ENCODE measurements at places on chromosomes 3 and 15.

DNA sequence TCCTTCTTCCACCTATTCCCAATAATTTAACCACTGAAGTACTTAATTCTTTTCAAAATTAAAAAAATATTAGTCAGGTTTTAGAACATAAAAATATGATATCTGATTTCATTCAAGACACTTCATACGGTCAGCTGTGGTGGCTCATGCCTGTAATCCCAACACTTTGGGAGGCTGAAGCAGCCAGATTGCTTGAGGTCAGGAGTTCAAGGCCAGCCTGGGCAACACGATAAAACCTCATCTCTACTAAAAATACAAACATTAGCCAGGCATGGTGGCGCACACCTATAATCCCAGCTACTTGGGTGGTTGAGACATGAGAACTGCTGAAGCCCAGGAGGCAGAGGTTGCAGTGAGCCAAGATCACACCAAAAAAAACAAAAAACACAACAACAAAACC lies 56.7 kb downstream of the NBEAL2 start:
- DNase-seq: no peak

DNA sequence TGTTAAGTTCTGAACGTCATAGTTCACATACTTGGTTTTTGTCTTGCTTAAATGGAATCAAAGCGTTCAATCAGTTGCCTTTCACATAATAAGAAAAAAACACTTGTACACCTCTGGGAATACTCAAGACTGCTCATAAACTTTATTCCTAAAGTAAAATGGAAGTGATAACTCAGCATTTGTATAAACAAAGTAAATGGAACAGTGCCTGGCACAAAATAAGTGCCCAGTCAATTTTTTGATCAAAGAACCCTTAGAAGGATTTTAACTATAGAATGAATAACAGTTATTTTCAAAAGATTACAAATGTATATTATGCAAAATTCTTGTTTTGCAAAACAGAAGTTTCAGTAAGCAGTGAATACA lies 1.3 kb downstream of the RAB5A start:
- DNase-seq: no peak

- DNase-seq: no peak
Measured at GRCh38 chr3:72490688-72491435, 357.4 kb downstream of the SHQ1 start.

DNA sequence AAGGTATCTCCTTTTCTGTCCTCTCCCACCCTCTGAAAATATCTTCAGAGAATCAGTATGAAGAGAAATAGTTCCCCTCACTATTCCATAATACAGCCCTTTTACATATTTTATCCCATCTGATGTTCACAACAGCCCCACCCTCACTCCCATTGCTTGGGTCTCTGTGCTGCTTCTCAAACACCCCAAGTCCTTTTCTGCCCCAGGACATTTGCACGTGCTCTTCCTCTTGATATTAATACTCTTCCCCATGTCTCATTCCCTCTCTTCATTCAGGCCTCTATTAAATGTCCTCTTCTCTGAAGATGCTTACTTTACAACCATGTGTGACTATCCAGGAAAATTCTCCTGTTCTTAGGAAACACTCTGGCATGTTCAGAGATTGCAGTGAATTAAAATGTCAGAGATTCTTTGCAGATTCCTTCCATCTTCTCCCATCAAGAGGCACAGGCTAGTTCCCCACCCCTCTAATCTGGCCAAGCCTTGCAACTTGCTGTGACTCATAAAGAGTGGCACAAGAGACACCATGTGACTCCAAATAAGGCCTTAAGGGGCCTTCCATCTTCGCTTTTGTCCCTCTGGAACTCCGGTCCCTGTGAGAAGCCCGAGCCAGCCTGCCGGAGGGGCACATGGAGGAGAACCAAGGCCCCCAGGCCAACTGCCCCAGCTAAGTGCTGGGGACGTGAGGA lies 128.5 kb downstream of the CHSY1 start:
- no peak for DNase-seq

- DNase-seq: no peak
Measured at GRCh38 chr3:94402126-94402525, 339.3 kb downstream of the NSUN3 start.

DNA sequence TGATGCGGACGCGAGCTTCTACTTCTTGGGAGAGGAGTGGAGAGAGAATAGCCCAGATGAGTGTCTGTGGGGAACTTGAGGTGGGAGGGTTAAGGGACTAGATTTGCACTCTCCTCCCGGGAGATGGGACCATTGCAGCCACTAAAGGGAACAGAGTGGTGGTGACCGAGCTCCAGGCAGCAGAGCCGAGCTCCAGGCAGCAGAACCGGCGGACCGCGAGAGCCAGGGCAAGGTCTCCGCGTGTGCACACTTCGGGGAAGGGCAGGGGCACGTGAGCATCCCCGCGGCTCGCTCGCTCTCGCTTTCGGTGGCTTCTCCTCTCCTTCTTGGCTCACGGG lies 1.1 kb downstream of the IGDCC3 start:
- DNase-seq: no peak

GRCh38 chr3:151974067-151974466 lies 100.6 kb downstream of the SUCNR1 start:
- DNase-seq: no peak

- no peak for DNase-seq
Measured at GRCh38 chr3:72904163-72904562, 16.3 kb downstream of the GXYLT2 start.

DNA sequence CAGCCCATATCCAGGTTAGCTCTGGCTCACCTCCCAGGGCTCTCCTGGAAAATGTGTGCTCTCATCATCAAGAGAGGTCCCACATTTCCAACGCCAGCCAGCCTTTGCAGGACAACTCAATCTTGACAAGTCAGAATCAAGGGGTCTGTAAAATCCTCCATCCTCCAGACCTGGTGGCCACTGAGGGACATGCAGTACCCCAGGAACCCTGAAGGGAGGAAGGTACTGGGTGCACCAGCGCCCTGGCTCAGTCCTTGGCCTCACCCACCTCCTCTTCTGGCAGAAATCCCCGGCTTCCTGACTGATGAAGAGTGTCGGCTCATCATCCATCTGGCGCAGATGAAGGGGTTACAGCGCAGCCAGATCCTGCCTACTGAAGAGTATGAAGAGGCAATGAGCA lies 6.0 kb upstream of the WDR6 start:
- no peak for DNase-seq

DNA sequence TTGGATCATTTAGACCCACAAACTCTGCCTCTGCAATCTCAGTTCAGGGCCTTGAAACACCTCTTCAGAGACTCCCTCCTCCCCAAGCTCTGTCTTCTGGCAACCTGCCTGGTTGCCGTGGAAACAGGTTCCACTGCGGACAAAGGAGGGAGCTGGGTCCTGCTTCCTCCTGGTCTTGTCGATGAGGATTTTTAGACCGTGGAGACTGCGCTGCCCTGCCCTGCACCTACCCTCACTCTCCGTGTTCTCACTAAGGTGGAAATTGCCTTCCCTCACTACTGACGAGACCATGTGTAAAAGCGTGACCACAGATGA lies at the start of gene RTP1:
Gene RTP1, plus strand, starts transcription at position 152 of the 315 bp plus-strand sequence. Its CDS starts 30 bp downstream, at position 182.
- DNase-seq: no peak

DNA sequence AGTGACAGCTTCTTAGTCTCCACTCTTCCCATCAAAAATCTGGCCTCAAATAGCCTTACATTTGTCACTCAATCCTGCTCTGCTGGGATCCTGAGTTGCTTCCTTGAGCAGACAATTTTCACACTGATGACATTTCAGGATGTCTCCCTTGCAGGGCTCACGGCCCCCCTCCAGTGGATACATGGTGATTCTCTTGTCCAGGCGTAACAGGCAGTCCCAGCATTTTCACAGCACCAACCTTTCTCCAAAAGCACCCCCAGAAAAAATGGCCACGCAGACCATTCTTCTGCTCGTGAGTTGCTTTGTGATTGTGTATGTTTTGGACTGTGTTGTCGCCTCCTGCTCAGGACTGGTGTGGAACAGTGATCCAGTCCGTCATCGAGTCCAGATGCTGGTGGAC lies 47.4 kb upstream of the WNT7A start:
- DNase-seq: no peak

DNA sequence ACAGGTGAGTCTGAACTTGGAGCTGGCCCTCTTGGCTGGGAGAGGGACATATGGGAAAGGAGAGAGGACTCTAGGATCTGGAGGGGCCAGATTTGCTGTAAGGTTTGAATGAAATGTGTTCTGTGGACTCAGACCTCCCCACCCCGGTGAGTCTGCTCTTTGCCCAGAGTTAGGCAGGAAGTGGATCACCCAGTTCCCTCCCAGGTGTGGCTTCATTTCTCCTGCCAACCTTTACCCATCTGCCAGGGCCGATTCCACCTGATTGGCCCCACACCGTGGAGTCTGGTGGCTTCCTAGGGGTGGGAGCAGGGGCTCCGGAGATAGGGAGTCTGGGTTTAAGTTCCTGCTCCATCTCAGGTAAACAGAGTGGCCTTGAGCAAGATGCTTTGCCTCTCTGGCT lies 25.5 kb downstream of the CD276 start:
- no peak for DNase-seq

GRCh38 chr15:68655686-68656437 lies 77.1 kb downstream of the CORO2B start:
- no peak for DNase-seq

- no peak for DNase-seq
Measured at GRCh38 chr15:82143390-82144385, 97.9 kb upstream of the MEX3B start.

DNA sequence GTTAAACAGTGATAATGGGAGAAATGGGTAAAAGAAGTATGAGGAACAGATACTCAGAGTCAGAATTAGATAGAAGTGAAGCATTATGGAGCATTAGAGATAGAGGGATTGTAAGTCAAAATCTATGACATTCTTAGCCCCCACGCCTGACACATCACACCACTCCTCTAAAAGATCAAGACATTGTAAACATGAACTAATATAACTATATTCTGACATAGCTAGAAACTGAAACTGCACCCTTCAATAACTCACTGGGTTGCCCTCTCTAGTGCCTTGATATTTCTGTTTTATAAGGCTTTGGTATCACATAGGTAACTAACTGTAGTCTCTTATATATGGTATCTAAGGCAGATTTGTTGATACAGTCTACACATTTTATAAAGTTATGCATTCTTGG lies 684.3 kb upstream of the DPPA4 start:
- DNase-seq: no peak

- DNase-seq: no peak
Measured at GRCh38 chr15:29449136-29449535, 179.5 kb upstream of the NSMCE3 start.

GRCh38 chr15:100760357-100760903 lies 119.2 kb upstream of the ALDH1A3 start:
- DNase-seq: no peak

GRCh38 chr3:121601212-121601812 lies 8.1 kb downstream of the FBXO40 start:
- DNase-seq: no peak

GRCh38 chr15:59344311-59344710 lies 28.4 kb downstream of the MYO1E start:
- no peak for DNase-seq

DNA sequence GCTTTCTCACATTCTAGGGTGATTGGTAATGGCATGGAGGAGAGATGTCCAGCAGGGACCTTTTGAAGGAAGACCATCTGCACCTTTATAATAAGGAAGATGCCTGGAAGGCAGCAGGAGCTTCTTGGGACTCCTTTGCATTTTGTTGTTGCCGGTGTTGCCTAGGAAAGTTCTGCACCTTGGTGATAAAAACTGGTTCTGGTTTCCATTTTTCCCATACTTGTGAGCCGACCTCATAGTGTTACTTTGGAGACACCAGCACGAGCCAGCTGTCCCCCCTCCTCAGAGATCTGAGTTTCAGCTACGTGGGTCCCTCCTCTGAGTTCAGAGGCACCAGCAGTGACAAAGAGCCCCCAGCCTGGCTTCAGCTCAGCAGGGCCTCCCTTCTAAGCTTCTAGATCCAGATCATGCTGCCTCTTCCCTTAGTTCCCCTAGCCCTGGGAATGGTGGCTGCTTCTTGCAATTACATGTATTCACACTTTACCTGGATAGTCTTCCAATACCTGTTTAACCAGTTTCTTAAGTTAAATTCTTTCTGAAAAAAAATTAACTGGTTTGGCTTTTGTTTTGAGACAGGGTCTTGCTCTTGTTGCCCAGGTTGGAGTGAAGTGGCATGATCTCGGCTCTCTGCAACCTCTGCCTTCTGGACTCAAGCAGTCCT lies 18.0 kb upstream of the FSTL1 start:
- no peak for DNase-seq

DNA sequence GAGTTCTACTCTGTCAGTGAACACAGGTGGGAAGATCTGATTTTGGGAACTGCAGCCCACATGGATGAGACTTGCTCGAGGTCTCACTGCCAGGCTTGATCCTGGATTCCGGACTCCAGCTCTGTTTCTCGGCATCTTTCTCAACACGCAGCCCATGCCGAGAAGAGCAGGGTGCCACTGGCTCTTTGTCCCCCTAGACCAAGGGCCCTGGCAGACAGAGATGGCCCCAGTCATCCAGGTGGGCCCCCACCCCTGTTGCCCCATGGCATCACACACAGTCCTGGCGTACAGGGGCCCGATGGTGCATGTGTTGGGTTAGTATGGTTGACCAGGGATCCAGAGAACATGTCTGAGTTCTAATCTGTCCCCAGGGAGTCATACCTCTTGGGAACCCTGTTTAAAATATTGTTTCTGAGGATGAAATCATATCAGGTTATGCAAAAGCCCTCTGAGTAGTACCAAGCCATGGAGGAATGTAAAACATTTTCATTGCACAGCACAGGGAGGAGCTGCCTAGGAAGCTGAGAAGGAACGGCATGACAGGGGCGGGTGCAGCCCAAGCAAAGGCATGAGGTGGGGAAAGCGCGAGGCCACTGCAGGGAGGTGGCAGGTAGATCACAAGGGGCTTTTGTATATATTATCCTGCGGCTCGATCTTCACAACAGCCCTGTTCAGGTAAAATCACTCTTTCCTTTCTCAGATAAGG lies 320.6 kb downstream of the UACA start:
- no peak for DNase-seq

DNA sequence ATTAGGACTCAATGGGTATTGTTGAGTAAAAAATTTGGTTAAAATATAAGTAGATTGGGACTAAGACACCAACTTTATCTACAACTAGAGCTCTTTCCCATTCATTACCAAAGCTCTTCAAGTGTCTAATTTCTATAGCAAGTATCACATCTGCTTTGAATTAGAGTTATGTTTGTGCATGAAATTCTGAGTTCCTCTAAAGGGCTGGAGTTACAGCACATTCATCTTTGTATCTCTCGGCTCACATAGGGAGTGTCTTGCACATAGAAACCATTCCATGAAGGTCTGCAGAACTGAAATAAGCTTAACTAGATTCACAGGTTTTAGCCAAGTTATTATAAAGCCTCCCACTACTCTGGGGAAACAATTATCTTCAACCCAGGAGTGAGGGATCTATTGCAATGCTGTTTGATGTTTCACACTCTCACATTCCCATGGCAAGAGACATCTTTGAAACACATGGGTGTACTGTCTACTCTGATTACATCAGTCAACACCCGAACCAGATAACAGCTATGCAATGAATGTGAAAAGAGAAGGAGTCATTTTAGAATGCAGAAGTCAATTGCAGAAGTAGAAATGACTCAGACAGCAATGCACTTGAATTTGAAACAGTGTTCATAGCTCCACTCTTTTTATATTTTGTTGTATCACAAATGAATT lies 93.1 kb upstream of the KBTBD8 start:
- no peak for DNase-seq

GRCh38 chr15:80076321-80077318 lies 17.1 kb downstream of the ZFAND6 start:
- no peak for DNase-seq

GRCh38 chr15:74902295-74903075 lies 4.2 kb downstream of the FAM219B start:
- no peak for DNase-seq

Measured in substantia nigra (tissue), 51 donors.